Sciatic nerve (tissue), 2 donors: ENCODE measurements at places on chromosomes 1 and 21. TPM values are rescaled to one million over a fixed set of nuclear protein-coding genes. Genes with fewer than 3 reads are reported as not detected.
A peak's percentile ranks its signal among the peaks of the same experiment; 100 is the strongest.

The ARHGAP30 gene
- 13.7 TPM for total RNA-seq

The GNPAT gene
- 35.7 TPM for total RNA-seq

The BSND gene
- total RNA-seq = not detected

The SPOCD1 gene
- total RNA-seq = 1.3 TPM

The ZNF670 gene
- 3.2 TPM for total RNA-seq

DNA sequence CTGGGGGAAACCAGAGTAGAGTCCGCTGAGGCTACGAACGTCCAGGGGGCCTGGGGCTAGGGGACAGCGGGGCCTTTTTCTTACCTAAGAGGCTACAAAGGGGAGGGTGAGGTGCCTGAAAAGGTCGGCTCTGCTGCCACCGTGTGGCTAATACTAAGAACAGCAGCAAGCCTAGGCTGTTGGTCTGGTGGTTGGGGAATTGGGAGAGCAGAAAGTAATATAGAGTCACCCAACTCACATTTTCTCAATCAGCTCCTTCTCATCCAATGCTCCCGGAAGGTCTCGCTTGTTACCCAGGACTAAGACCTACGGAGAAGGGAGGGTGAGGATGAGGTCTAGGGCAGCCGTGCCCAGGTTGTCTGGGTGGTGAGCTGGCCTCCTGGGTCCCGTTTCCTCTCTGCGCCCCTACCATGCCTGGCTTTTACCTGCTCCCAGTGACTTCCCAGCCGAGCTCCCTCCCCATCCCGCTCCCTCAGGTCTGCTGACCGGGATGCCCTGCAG, 9.3 kb downstream of the ARL8A start:
- peak; percentile 66 for DNase-seq

DNA sequence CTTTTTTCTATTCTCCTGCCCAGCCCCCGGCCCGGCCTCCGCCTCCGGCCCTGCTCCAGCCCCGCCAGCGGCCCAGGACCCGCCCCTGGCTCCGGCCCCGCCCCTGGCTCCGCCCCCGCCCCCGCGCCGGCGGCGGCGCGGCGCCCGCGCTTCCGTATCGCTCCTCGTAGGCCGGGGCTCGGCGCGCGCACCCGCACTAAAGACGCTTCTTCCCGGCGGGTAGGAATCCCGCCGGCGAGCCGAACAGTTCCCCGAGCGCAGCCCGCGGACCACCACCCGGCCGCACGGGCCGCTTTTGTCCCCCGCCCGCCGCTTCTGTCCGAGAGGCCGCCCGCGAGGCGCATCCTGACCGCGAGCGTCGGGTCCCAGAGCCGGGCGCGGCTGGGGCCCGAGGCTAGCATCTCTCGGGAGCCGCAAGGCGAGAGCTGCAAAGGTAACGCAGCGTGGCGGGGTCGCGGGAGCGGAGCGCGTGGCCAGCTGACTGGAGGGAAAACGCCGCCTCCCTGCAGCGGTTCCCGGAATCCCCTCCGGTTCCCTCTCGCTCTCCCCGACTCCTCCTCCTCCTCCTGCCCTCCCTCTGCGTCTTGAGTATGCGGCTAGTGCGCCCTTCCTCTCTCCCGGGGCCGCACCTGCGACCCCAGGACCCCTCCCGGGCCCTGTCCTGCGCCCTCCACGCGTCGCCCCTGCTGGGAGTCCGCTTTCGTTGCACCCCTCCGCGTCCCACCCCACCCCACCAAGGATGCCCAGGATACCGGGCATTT, at the start of gene IFNAR2:
Gene IFNAR2 (plus strand): TSS at position 155 of the 761 bp plus-strand sequence. CDS start 11,985 bp downstream, outside the sequence.
- DNase-seq = peak; percentile 88

- DNase-seq = no peak
Observed at GRCh38 chr1:210588946-210589345, 260.2 kb downstream of the HHAT start.

GRCh38 chr1:112696578-112697314, 10.2 kb downstream of the RHOC start:
- DNase-seq = no peak
